Fibroblast of upper back skin (primary cell): ENCODE measurements at places on chromosomes 12 and 14.

DNA sequence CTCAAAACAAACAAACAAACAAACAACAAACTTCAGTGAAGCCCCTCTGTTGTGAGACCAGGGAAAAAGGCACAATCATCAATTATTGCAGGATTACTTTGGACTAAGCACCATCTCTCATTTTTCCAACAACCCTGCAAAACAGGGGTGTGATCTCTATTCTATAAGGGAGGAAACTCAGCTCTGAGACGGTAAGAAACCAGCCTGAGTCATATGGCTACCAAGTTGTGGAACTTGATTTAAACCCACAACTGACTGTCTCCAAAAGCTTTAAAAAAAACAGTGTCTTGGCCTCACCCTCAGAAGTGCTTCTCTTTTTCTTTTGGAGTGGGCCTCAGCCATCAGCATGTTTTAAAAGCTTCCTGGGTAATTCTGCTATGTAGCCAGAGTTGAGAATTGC is 49.8 kb downstream of the RIN3 start:
- peak; percentile 59 for DNase-seq

- DNase-seq, result no peak
Observed at GRCh38 chr14:100149851-100150611, 9.4 kb downstream of the DEGS2 start.

DNA sequence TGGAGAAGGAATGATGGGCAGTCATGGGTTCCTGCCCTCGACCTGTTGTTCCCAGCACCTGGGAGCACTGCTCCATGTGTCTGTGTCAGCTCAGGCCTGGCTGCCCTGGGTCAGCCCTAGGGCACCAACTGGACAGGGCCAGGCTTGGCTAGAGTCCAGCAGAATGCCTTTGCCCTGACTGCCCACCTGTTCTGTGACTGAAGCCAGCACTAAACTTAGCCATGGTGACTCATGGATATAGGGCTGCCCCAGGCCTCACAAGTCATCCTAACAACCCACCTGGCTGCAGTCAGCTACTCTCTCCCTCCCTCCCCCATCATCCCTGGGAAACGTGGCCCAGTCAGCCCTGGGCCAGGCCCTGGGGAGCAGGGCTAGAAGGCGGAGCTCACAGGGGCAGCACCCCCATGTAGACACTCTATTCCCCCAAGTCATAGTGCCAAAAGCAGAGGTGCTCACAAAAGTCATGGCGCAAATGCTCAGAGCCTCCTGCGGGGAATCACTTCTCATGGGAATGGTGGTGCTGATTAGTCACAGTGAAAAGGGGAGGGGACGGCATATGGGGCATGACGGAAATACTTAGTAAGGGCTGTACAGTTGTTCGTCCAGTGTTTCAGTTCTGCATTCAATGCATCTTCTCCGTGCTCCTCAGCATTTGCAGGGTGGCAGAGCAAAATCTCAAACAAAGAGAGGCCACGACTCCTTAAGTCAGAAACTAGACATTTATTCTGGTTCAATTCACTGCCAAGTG is 52.0 kb upstream of the NTF3 start:
- DNase-seq, result peak; percentile 39

DNA sequence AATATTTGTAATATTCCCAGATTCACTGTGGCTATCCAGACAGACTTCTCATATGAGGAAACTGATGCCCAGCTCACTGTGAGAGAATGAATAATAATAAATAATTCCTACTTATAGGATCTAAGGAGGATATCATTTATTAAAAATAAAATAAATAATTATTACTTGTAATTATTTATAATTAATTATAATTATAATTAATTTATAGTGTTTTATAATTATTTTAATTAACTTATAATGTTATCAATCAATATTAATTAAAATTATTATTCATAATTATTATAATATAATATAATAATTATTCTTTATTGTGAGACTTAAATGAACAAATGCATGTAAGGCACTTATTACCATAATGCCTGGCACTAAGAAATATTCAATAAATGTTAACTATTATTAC is 192.8 kb downstream of the GALC start:
- no peak for DNase-seq

DNA sequence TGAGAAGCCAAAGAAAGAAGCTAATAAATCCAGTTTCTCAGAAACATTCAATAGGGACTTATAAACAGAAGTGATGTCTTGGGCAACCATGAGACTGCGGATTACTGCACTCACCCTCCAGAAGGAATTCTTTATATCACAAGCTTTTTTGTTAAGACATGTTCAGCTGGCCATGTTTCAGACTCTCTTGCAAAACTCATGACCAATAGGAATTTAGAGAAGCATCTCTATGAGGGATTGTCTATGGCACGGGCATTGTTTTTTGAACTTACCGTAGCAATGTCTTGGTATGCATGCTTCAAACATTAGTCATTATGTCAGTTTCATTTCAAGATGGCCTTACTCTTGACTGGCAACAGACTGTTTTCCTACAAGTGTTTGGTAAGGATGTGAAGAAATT is 15.5 kb upstream of the ZNF268 start:
- no peak for DNase-seq

DNA sequence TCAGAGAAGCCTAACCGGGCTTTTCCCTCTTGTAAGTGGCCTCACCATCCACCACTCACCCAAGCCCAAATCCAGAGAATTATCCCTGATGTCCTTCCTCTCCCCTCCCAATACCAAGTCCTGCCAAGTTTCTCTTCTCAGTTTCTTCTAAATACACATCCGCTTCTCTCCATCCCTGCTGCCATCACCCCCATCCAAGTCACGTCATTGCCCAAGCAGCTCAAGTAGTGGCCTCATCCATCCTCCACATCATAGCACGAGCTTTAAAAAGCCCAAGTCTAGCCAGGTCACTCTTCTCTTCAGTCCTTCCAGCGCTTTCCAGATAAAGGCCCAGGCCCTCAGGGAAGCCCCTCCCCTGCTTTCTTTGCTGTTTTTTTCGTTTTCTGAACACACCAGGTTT is 25.4 kb downstream of the IL31 start:
- DNase-seq, result peak; percentile 16

DNA sequence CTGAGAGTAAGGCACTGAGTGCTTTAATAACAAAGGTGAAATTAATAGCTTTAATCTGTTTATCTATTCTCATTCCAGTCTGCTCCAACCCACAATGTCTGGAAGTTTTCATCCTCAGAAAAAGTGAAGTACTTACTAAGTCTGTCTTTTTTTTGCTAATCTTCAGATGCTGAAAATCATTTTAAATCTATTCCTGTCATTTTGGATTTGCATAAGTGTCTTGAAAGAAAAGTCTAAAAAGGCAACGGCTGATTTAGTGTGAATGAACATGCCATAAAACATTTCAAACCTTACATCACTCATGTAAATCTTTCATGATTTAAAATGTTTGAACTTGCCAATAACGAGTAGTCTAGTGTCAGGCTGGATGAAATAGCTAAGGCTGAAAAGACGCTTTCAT is 685.6 kb downstream of the RPS29 start:
- DNase-seq, result no peak

- DNase-seq, result no peak
Observed at GRCh38 chr14:105710119-105711043, 184.0 kb downstream of the TMEM121 start.

- DNase-seq, result peak; percentile 6
Observed at GRCh38 chr14:42980419-42980818, 1373.7 kb downstream of the LRFN5 start.

DNA sequence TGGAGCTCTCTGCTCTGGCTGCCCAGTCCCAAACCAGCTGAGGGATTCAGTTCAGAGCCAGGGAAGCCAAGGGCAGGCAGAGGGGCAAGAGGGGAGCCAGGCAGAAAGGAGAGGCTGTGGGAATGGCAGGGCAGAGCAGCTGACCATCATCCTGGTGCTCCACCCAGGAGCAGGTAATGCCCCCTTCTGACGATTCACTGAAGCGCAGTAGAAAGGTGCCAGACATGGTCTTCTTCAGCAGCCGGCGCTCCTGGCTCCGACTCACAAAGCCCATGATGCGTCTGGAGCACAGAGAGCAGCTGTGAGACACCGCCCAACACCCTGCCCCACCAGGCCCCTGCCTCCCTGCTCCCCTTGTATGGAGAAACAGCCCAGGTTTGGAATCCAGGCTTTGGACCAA is 8.0 kb downstream of the IL23A start:
- no peak for DNase-seq

- DNase-seq, result no peak
Observed at GRCh38 chr14:74417611-74418010, 8.4 kb downstream of the SYNDIG1L start.
